ENCODE measurements at places on chromosomes 13 and 19.
A peak's percentile ranks its signal among the peaks of the same experiment; 100 is the strongest.

DNA sequence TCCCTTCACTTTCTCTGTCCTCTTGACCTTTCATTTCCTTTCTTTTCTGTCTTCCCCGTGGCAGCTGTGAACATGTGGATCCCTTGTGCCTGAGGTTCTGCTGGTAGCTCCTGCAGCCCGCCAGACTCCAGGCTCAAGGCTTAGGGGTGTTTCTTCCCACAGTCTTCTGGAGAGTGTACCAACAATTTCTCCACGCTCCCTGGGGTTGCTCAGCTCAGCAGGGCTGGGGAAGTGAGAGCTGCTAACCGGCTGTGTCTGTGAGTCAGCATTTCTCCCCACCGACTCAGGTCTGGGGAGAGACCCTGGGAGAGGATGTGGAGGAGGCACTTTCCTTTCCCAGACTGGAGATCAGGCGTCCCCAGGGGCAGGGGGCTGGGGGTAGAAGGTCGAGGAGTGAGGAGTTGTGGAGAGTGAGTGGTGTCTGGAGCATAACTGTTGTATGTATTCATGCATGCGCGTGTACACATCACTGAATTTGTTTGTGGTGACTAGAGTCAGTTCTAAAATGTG is 193.6 kb downstream of the KCNRG start:
- no peak for DNase-seq

DNA sequence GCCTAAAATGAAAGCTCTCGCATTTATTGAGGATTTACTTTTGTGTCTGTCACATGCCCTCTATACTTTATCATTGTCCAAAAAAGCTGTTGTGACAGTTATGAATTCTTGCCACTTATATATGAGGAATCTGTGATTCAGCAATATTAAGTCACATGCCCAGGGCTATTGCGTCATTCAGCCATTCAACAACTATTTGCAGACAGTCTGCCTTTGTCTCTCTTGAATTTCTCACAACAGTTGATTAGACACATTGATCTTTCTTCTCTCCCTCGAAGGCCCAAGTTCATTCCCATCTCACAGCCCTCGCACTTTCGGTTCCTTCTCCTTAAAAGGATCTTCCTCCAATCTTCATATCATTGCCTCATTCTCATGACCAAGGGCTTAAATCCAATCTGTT is 342.6 kb downstream of the MZT1 start:
- peak; percentile 11 for DNase-seq

DNA sequence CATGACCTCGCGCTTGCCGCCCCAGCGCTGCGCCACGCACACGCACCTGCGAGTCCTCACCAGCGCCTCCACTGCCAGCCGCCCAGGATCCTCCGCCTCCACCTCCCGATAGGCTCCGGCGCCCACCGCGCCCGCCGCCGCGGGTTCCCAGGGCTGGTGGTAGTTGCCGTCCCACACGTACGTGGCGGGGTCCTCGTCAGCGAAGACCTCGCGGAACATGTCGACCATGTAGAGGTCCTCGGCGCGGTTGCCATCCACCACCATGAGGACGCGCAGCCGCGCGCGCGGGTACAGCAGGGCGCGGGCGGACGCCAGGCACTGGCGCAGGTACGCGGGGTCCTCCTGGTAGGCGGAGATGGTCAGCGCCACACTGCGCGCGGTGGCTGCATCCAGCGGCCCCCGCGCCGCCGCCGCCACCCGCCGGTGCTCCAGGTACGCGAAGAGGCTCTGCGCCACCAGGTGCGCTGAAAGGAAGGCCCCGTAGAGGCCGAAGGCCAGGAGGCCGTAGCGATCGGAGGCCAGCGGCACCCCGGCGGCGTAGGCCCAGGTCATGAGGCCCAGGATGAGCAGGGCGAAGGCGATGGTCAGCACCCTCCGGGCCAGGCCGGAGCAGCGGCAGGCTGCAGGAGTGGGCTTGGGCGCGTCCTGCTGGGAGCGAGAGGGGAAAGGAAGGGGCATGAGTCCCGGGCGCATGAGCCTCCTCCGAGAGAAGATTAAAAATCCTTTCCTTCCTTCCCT is 4.4 kb downstream of the HAS1 start:
- DNase-seq, result no peak

DNA sequence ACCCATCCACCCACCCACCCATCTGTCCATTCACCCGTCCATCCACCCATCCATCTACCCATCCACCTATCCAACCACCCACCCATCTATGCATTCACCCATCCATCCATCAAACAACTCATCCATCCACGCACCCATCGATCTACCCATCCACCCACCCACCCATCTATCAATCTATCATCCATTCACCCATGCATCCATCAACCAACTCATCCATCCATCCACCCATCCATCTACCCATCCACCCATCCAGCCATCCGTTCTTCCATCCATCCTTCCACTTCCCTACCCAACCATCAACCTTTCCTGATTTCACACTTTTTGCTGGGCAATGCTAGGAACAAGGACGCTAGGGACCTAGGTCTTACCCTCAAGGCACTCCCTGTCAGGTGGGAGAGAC is 2.1 kb downstream of the TMEM238 start:
- no peak for DNase-seq

DNA sequence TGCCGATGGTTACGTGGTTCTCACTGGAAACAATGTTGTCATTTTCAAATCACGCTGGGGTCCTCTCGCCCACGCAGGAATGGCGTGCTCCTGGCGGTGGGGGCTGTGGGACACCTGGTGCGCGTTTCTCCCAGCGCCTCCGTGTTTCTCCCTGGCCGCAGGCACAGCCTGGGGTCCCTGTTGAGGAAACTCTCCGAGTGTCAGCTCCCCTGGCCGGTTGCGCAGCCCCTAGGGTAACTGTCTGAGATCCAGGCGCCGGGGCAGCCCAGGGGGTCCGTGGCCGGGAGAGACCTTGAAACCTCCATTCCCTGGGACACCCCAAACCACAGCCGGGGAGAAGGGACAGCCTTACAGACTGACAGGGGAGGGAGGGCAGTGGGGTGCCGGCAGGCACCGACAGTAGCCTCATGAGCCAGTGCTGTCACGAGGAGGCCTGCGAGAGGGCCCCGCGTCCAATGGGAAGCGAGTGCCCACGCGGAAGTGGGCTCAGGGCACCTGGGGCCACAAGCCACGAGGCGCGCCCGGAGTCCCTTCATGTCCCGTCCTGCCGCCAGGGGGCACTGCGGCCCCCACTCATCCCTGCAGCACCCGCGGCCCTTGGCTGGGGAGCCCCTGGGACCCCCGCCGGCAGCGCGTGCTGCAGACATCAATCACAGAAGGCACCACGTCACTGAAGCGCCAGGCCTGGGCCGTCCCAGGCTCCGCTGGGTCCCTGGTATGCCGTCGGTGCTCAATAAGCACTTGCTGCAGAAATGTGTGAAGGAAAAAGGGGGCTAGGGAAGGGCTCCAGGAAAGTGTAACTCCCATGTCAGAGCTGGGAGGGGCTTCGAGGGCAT is 9.5 kb downstream of the ADAMTSL5 start:
- DNase-seq, result peak; percentile 74

GRCh38 chr13:79582896-79583295 is 101.9 kb downstream of the NDFIP2 start:
- DNase-seq, result no peak

- no peak for DNase-seq
These were observed 1735.6 kb upstream of the SPRY2 start for GRCh38 chr13:82076496-82076895.

DNA sequence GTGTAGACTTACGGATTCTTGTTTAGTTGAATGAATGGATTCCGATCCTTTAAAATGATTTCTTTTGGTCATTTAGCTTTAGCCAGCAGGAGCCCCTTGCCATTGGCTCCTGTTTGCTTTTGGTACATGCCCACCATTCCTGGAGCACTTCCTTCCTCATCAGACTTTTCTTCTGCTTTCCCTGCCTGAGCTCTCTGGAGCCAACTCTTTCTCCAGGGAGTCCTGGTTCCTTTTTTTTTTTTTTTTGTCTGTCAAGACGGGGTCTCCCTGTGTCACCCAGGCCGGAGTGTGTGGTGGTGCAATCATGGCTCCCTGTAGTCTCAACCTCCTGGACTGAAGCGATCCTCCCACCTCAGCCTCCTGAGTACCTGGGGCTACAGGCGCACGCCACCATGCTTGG is 37.8 kb downstream of the SMARCA4 start:
- no peak for DNase-seq

DNA sequence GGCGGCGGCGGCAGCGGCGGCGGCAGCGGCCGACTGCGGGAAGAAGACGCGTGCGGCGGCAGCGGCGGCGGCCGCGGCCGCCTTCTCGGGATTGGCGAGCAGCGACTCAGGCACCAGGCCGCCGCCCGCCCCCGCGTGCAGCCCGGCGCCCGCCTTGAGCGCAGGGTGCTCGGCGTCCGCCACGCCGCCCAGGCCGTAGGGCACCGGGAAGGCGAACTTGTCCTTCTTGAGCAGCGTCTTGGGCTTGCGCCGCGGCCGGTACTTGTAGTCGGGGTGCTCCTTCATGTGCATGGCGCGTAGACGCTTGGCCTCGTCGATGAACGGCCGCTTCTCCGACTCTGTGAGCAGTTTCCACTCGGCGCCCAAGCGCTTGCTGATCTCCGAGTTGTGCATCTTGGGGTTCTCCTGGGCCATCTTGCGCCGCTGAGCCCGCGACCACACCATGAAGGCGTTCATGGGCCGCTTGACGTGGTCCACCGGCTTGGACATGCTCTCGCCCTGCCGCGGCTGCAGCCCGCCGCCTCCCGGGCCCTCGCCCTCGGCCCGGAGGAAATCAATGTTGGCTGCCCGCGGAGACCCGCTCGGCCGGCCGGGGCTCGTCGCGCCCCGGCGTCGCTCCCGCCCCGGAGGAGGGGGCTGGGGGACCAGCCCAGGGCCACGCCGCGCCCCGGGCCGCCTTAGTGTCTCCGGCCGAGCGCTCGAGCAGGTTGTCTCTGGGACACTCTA is 621 bp downstream of the SOX21 start:
- no peak for DNase-seq

DNA sequence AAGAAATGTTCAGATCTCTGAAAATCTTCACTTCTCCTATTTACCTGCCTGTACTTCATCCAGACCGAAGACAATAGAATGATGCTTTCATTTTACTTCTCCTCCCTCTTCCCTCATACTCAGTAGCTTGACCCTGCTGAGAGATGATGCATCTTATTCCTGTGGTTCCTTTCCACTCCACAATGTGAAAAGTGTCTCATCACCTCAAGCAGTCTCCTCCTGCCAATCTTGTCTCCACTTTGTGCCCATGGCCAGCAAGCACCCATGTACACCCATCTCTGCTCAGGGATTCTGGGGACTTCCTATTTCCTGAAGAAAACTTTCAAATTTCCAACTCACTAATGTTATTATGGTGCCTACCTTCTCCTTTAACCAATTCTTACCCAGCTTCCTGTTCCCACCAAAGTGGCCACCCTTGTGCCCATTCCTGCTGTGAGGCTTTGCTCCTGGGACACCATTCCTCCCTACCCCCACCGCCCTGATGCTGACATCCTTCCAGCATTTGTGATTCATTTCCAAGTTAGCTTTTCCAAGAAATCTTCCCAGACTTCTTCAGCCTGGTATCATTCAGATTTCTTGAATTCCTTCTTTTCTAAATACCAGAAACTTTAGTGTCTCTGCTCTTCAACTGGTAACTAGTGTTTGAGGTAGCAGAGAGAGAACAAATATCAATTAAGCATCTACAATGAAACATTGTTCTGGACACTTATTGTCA is 212.5 kb downstream of the POSTN start:
- DNase-seq, result no peak

- no peak for DNase-seq
These were observed 43.1 kb downstream of the ZMYM2 start for GRCh38 chr13:20001366-20002190.

- DNase-seq, result no peak
These were observed 23.0 kb upstream of the USP29 start for GRCh38 chr19:57096685-57097361.

DNA sequence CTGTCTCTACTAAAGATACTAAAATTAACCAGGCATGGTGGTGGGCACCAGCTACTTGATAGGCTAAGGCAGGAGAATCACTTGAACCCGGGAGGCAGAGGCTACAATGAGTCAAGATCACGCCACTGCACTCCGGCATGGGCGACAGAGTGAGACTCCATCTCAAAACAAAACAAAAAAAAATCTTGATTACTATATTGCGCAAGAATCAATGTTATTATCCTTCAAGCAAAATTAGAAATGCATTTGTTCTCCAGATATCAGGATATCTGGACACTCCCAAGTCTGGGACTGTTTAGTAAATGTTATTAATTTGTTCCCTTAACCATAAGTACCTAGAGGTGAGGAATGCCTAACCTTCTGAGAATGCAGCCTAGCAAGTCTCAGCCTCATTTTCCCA is 992.2 kb upstream of the PCDH20 start:
- DNase-seq, result no peak

DNA sequence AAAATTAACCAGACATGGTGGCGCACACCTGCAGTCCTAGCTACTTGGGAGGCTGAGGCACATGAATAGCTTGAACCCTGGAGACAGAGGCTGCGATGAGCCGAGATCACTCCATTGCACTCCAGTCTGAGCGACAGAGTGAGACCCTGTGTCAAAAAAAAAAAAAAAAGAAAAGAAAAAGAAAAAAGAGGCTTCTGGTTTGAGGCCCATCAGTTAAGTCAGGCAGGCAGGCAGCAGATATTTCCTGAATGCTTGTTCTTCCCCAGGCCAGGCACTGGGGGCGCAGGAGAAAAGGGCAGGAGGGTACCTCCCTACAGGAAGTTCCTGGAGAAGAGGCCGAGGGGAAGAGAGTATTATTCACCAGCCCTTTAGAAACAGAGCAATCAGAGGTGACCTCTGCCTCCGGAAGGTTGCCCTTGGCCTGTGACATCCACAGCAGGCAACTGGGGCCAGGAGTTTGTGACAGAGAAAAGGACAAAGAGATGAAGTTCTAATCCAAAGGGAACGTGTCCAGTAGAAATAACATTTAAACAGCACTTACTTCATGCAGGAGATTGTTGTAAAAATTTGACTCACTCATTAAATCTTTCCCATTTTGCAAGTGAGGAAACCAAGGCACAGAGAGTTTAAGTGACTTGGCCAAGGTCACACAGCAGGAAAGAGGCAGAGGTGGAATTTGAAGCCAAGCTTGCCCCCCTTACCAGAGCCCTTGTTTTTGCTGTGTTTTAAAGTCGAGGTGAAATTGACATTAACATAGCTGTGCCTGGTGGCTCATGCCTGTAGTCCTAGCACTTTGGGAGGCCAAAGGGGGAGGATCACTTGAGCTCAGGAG is 4.3 kb upstream of the RLN3 start:
- DNase-seq, result peak; percentile 89

DNA sequence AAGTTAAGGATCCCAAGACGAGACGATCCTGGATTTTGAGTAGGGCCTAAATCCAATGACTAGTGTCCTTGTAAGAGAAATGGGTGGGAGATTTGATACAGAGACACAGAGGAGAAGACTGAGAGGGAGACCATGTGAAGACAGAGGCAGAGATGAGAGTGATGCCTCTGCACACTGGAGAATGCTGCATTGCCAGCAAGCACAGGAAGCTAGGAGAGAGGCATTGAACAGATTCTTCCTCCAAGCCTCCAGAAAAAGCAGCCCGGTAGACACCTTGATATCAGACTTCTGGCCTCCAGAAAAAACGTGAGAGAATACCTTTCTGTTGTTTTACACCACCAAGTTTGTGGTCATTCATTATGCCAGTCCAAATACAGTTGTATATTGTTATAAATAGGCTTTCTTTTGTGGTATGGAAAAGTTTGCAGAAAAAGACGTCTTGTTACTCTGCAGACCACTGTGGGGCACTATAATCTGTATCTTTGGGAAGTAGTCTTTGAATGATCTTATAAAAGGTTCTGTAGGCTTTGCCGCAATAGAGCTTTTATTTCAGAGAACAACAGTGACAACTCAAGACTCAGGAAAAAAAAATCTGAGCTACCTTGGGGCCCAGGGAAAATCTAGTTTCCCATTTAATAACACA is 17.9 kb upstream of the RFC3 start:
- DNase-seq, result peak; percentile 50
